Natural killer cell treated with Interleukin-12 subunit alpha and Interleukin-12 subunit beta and Interleukin-15 and Interleukin-18, amount 100 ng/mL, for 72 hours (primary cell): ENCODE measurements at places on chromosomes 13 and 19. TPM values are rescaled to one million over a fixed set of nuclear protein-coding genes. Genes with fewer than 3 reads are reported as not detected.

ATP1A3 gene
- total RNA-seq, result 2.0 TPM

DNA sequence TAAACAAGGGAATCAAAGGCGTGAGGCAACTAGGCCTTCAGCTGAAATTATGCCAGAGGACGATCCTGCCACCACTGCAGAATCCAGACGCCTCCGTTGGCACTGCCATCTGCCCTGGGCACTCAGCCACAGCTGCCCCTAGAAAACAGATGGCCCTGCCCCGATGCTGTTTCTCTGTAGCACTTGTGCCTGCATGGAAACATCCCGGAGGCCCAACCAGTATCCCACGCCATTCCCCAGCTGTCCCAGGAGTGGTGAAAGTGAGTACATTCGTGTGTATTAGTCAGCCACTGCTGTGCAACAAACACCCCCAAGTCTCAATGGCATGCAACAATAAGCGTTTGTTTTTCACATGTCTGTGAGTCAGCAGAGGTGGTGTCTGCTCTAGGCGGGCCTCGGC, 8.9 kb upstream of the CRTC1 start:
- no peak overlapping the region for H3K4me3 ChIP-seq
- no peak for DNase-seq
- peaks cover 6% of the 10 kb centered on the region for H3K4me1 ChIP-seq
- H3K27ac ChIP-seq, result no peak overlapping the region
- no peaks in the 10 kb centered on the region for H3K27me3 ChIP-seq
- no peaks in the 10 kb centered on the region for H3K36me3 ChIP-seq

DNA sequence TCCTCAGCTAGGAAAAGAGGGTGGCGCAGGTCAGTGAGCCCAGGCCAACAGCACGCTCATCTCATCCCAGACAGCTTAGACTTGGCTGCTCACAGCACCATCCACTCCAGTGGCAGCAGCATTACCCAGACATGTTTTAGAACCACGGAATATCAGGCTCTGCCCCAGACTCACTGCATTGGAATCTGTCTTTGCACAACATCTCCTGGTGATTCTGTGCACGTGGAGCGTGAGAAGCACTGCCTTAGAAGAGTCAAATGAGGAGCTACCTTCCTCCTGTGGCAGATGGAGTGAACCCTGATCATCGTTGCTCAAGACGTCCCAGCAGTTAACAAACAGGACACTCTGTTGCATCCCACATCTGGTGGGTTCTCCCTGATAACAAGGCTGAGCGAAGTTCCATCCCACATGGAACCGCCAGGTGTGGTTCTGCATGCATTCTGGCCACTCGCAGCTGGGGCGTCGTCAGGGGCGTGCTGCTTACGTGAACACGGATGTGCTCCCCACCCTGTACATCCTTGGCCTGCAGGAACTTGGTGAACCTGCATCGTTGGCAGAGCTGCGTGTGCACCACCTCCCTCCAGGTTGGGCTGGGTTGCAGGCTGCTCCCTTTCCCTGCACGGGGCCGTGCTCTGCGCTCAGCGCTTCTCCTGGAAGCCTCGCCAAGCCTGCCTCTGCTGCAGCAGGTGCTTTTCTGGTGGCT, 25.2 kb upstream of the ATP11A start:
- H3K27ac ChIP-seq, result no peak overlapping the region
- DNase-seq, result no peak
- peaks cover 4% of the 10 kb centered on the region for H3K27me3 ChIP-seq
- H3K4me3 ChIP-seq, result no peak overlapping the region

CDC42EP5 gene
- total RNA-seq, result not detected

DNA sequence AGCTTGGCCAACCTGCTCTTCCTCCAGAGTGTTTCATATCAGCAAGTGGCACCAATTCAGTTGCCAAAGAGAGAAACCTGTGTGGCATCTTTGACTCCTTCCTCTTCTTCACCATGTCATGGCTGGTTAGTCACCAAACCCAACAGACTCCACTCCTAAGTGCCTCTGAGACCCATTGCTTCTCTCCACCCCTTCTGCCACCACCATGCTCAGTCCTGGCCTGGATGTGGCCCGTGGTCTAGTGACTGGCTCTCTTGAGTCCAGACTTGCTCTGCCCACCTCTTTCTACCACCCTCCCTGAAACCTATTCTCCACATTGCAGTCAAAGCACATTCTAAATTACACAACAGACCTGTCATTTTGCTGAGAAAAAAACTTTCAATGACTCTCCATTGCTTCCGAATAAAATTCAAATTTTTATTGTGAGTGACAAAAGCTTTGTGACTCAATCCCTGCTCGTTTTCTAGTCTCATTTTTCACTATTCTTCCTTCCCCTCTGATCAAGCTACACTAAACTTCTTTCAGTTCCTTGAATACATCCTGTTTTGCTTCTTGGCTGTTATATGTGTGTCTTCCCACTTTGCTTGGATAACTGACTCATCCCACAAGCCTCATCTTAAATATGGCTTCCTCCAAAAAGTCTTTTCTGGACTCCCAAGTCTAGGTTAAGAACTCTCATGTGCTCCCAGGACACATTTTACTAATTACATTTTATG, 12.0 kb upstream of the TNFSF11 start:
- no peaks in the 10 kb centered on the region for H3K36me3 ChIP-seq
- H3K4me1 ChIP-seq, result peaks cover 3% of the 10 kb centered on the region
- H3K27ac ChIP-seq, result no peak overlapping the region
